IMR-90 (cell line): ENCODE measurements at places on chromosomes 2 and 18.

GRCh38 chr2:161135951-161136593 lies 24.2 kb upstream of the TANK start:
- H3K4me3 ChIP-seq = no peak overlapping the region
- H3K27ac ChIP-seq = no peak overlapping the region
- DNase-seq = no peak
- H3K4me1 ChIP-seq = peaks cover 9% of the 10 kb centered on the region

DNA sequence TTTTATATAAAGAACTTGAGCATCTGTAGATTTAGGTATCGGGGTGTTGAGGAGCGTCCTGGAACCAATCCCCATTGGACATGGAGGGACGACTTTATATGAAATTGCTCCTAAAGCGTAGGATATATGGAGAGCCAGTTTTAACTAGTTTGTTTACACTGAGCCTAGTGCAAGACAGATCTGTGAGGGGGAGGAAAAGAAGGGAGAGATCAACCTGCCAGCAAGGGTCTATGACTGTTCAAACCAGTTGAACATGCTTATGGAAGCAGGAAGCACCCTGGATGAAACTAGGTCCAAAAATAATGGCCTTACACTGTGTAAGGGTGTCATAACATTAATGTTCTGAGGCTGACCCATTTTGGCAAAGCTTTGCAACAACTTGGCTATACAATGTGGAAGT lies 34.0 kb upstream of the SLC40A1 start:
- H3K27me3 ChIP-seq = no peaks in the 10 kb centered on the region
- no peak overlapping the region for H3K4me3 ChIP-seq
- no peak for DNase-seq
- no peaks in the 10 kb centered on the region for H3K36me3 ChIP-seq
- no peak overlapping the region for H3K27ac ChIP-seq

DNA sequence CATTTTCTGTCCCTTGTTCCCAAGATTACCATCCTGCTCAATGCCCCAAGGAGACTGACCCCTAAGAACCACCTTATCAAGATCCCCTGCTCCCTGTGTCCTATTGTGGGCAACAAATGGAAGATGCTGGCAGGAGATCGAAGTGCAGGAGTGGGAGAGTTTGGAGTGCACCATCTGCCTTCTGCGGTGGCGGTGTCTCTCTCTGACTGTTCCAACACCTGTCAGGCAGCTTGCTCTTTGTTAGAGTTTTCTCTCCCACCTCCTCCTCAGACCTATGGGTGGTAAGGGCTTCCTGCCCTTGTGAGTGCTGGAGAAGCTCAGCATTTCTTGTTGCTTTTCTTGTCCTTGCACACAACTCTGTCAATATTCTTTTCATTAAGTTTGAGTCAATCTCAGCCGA lies 64.1 kb upstream of the SPHKAP start:
- DNase-seq = no peak
- H3K36me3 ChIP-seq = no peaks in the 10 kb centered on the region
- no peaks in the 10 kb centered on the region for H3K4me1 ChIP-seq
- H3K4me3 ChIP-seq = no peak overlapping the region
- H3K27ac ChIP-seq = no peak overlapping the region

- H3K27me3 ChIP-seq = no peaks in the 10 kb centered on the region
- DNase-seq = peak; percentile 85
- peaks cover 49% of the 10 kb centered on the region for H3K4me1 ChIP-seq
- peaks cover 76% of the 10 kb centered on the region for H3K36me3 ChIP-seq
- H3K4me3 ChIP-seq = no peak overlapping the region
- peak overlapping the region; percentile 90 for H3K27ac ChIP-seq
These were observed 21.7 kb downstream of the LBH start for GRCh38 chr2:30252723-30253701.

DNA sequence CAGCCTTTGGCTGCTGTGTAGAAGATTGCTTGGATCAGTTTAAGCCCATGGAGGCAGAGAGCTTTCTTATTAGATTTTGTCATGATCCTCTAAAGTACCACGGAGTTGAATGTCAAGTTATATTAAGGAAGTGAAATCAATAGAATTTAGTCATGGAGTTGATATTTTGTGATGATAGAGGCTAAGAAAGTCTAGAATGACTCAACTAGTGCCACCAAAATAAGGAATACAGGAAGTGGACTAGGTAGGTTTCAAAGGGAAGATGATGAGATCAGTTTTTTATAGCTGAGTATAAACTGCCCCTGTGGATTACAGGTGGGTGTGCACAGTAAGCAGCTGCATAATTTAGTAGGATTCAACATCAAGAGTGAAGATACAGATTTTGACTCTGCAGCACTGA lies 25.2 kb downstream of the FBXO36 start:
- H3K4me3 ChIP-seq = no peak overlapping the region
- no peaks in the 10 kb centered on the region for H3K27me3 ChIP-seq
- H3K4me1 ChIP-seq = peaks cover 5% of the 10 kb centered on the region; the same call in 1 of the 2 replicates
- no peak overlapping the region for H3K27ac ChIP-seq
- H3K36me3 ChIP-seq = no peaks in the 10 kb centered on the region
- DNase-seq = no peak

DNA sequence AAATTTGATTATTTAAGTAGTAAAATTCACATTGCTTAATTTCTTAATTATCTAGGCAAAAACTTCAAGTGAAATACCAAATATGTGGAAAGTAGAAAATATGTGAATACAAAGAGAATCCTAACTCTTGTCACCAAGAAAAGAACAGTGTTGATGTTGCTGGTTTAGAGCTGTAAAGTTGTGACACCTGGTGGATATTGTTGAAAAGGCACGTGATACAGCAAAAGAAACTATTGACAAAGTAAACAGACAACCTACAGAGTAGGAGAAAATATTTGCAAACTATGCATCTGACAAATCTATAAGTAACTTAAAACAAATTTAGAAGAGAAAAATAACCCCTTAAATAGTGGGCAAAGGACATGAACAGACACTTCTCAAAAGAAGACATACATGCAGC lies 25.6 kb upstream of the ZC3H15 start:
- peak; percentile 32 for DNase-seq
- no peaks in the 10 kb centered on the region; the same call in 1 of the 2 replicates for H3K27me3 ChIP-seq
- no peaks in the 10 kb centered on the region for H3K4me1 ChIP-seq
- no peak overlapping the region for H3K27ac ChIP-seq

GRCh38 chr2:239152239-239152915 lies 248.4 kb downstream of the HDAC4 start:
- peaks cover 65% of the 10 kb centered on the region for H3K36me3 ChIP-seq
- no peak overlapping the region for H3K4me3 ChIP-seq
- no peak overlapping the region for H3K27ac ChIP-seq
- no peak for DNase-seq
- no peaks in the 10 kb centered on the region for H3K27me3 ChIP-seq

DNA sequence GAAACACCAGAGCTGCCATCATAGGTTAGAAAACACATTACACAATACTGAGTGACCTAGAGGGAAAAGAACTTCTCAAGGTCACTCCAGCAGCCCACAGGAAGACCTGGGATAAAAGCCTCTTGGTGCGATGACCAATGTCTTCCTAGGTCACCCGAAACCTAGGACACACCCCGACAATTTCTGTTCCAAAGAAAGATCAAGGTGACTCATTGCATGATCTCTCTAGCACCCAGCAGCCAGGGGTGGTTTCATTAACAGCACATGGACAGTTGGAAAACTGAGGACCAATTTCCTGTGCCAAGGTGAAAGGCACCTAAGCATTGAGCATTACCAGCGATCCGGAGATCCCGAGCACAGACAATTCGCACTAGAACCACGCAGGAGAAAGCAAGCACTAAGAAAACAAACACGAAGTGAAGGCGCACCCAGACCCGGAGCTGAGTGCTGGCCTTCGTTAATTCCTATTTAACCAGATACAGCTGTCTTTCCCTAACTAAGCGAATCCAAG lies 1.5 kb downstream of the CACNB4 start:
- DNase-seq = peak; percentile 19
- H3K36me3 ChIP-seq = no peaks in the 10 kb centered on the region
- peaks cover 3% of the 10 kb centered on the region; the same call in 1 of the 2 replicates for H3K4me1 ChIP-seq
- peaks cover 51% of the 10 kb centered on the region for H3K27me3 ChIP-seq

DNA sequence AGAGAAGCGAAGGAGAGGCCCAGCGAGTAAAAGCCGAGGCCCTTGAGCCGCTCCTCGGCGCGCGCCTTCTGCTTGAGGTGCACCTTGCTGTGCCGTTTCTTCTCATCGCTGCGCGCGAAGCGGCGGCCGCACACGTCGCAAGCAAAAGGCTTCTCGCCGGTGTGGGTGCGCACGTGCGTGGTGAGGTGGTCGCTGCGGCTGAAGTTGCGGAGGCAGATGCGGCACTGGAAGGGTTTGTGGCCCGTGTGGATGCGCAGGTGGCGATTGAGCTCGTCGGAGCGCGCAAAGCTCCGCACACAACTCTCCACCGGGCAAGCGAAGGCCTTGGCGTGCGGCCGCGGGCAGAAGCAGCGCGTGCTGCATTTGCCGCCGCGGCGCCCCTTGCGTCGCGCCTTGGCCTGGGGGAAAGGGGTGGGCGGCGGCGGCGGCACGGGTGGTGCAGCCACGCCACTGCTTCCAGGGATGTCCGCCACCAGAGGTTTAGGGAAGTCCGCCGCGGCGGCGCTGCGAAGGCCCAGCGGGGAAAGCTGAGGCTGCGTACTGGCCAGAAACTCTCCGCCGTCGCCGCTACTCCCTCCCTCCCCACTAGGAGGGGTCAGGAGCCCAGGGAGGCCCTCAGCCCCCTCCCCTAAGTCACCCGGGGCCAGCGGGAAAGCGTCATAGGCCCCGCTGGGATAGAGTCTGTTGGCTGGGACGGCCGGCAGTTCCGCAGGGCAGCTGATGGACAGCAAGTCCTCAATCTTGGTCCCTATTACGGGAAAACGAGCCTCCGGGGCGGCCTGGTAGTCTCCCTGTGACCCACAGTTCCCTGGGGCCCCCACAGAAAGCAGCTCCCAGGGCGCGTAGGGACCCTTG lies 1.7 kb downstream of the EGR4 start:
- no peak overlapping the region for H3K4me3 ChIP-seq
- no peaks in the 10 kb centered on the region; the same call in 1 of the 2 replicates for H3K4me1 ChIP-seq
- no peaks in the 10 kb centered on the region for H3K36me3 ChIP-seq
- DNase-seq = no peak
- H3K27me3 ChIP-seq = peaks cover 56% of the 10 kb centered on the region

DNA sequence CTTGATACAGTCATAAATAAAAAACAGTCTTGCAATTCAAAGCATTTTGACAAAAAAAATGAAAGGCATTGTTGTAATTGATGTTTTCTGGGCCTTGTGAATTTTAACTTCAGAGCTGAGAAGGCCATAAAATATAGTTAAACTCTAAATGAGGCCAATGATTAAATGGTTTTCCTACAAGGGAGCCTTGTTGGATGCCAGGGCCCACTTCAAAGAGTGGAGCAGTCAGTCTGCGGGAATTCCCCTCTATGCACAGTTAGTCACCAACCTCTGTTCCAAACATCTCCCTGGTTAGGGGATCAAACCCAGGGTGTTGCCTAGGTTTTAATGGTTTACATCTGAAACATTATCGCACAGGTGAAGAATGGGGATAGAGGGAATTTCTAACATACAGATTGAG lies 143.4 kb downstream of the NCKAP5 start:
- no peak overlapping the region for H3K4me3 ChIP-seq
- H3K4me1 ChIP-seq = peaks cover 11% of the 10 kb centered on the region
- H3K36me3 ChIP-seq = no peaks in the 10 kb centered on the region
- DNase-seq = peak; percentile 62
- no peaks in the 10 kb centered on the region for H3K27me3 ChIP-seq

GRCh38 chr2:990970-991369 lies 40.3 kb downstream of the SNTG2 start:
- no peaks in the 10 kb centered on the region for H3K4me1 ChIP-seq
- H3K36me3 ChIP-seq = no peaks in the 10 kb centered on the region
- H3K4me3 ChIP-seq = no peak overlapping the region

DNA sequence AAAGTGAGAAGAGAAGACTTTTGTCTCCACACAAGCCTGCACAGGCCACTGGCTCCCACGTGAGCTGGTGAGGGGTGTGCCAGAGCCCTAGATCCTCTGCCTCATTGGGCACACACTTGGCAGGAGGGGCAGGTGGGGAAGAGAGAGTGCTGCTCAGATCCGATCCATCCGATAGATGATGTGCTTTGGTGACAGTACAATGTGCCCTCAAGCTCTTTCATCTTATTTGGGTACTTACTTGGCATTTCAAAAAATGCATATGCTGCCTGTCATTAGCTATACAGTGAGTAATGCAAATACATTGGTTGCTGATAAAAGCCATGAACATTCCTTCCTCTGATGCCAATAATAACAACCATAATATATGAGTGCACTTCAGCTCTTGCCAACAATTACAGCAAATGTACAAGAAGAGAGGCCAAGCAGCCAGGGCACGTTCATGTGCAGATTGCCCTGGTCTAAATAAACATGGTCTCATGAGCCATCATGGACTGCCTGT lies 255.3 kb downstream of the VAPA start:
- H3K27me3 ChIP-seq = no peaks in the 10 kb centered on the region; the same call in 1 of the 2 replicates
- DNase-seq = peak; percentile 72
- no peak overlapping the region for H3K4me3 ChIP-seq
- H3K36me3 ChIP-seq = no peaks in the 10 kb centered on the region
- H3K27ac ChIP-seq = no peak overlapping the region

DNA sequence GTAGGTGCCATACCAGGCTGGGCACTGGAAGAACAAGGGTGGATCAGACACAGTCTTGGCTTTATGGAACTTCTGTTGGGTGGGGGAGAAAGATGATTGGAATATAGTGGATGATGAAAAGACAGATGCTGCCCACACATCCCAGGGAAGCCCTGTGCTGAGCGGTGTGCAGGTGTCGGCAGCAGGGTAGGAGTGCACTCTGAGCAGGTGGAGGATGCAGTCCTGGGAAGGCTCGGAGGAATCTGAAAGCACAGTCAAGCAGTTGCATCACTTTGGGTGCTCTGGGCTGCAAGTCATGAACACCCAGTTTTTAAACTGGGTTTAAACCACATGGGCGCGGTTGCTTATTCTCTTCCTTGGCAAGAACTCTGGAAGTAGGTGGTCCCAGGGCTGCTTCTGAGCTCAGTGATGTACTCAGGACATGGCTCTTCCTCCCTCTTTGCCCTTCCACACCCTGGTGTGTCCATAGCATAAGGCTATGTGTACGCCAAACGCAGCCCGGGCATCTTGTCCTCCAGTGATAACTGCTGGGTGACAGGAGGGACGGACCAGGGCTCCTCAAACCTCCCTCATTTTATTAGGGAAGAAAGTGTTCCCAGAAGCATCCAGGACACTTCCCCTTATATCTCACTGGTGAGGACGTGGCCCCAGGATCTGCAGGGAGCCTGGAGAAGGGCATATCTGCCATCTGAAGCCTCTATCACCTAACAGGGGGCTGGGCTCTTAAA lies 84.0 kb downstream of the SH3RF3 start:
- peaks cover 40% of the 10 kb centered on the region for H3K4me1 ChIP-seq
- H3K27me3 ChIP-seq = no peaks in the 10 kb centered on the region
- H3K36me3 ChIP-seq = no peaks in the 10 kb centered on the region

- no peak for DNase-seq
- H3K27me3 ChIP-seq = peaks cover 4% of the 10 kb centered on the region
- H3K4me3 ChIP-seq = no peak overlapping the region
- H3K4me1 ChIP-seq = no peaks in the 10 kb centered on the region
These were observed 288.2 kb downstream of the BCL2 start for GRCh38 chr18:63031375-63031774.
